WTC11 (cell line): ENCODE measurements at places on chromosomes 12 and 14. TPM values are rescaled to one million over a fixed set of nuclear protein-coding genes. Genes with fewer than 3 reads are reported as not detected.

The CAMKK2 gene
- total RNA-seq, result 32.6 to 36.5 TPM (median 33.4 TPM) in 3 replicates

The GSG1 gene
- total RNA-seq, result 0.21 to 0.28 TPM in 2 of 3 replicates, not detected in the other

DNA sequence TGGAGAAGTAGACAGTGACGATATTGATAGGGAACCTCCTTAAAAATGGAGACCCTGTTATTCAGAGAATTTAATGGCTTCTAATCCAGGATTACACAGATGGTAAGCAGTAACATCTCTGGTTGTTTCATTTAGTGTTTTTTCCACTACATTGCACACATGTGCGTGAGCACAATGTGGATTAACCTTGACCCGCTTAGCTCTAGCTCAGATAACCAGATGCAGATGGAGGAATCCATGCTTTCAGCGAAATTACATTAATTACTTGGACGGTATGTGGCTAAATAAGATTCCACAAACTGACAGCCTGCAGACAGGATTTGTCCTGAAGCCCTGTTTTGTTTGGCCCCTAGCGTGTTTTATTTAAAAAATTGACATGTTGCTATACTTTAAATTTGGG is 378.4 kb downstream of the CCDC91 start:
- DNase-seq, result no peak

DNA sequence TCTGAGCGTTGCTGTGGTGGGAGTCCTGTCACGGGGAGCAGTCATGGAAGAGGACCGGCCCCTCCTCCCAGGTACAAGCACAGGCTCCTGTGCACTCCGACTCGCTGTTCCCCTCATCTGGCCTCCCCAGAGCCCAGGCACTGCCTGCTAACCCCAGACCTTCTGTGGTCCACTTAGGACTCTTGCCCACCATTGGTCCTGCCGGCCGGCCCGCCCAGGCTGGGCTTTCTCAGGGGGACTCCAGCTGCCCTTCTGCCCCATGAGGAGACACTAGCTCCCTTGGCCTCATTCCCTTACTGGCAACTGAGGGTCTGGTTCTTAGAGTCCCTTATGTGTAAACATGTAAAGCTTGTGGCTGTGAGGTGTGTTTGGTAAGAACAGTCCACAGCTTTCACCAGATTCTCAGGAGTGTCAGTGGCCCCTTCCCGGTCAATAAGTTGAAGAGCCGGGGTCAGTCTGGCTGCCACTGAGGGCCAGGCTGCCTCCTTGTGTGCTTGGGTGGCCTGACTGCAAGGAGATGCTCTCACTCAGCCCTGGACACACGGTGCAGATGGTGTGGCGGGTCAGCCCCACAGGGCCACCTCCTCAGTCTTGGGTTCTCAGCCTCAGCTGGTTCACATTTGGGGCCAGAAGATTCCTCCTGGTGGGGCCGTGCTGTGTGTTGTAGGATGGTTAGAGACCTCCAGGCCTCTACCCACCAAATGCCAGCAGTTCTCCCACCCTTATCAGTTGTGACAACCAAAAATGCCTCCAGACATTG is 43.6 kb downstream of the DDX51 start:
- DNase-seq, result no peak
